Activated naive CD4-positive, alpha-beta T cell treated with anti-CD3 and anti-CD28 coated beads, Interleukin-2, amount 10 ng/mL, durations not matched to agents 7 days and 5 days (primary cell): ENCODE measurements at places on chromosomes 16 and 17.

- no peak for DNase-seq
Measured at GRCh38 chr16:89746043-89746442, 24.7 kb downstream of the ZNF276 start.

GRCh38 chr17:40577611-40578065 lies 12.4 kb upstream of the CCR7 start:
- DNase-seq, result peak; percentile 46

DNA sequence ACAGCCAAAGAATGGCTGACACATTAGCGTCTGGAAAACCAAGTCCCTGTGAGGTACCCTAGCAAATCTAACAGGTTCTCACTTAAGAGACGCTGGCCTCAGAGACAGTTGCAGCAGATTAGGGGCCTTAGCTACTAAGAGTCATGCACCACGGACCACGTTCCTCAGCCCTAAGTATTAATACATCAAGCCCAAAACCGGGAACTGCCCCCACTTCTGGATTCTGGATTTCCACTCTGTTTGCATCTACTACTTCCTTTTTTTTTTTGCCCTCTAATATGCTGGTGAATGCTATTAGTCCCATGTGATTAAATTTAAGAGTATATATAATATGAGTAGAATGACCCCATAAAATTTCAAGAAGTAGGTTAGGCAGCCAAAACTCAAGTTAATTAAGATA lies 775 bp upstream of the TERB1 start:
- no peak for DNase-seq

DNA sequence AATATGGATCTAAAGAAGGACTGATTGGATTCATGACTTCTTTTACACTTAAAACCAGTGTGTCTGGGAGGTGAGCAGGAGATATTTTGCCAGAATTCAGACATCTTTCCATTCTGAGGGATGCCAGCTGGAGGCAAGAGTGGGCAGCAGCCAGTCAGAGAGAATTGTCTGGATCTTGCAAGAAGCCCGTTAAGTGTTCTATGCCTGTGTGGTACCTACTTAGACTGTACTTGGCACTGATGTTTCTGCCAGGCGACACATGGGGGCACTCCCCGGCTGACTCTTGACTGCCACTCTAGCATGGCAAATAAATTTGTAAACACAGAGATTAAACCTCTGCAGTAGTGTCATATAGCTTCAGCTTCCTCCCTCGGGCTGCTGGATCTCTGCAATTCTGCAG lies 247.7 kb downstream of the UTP18 start:
- DNase-seq, result no peak

DNA sequence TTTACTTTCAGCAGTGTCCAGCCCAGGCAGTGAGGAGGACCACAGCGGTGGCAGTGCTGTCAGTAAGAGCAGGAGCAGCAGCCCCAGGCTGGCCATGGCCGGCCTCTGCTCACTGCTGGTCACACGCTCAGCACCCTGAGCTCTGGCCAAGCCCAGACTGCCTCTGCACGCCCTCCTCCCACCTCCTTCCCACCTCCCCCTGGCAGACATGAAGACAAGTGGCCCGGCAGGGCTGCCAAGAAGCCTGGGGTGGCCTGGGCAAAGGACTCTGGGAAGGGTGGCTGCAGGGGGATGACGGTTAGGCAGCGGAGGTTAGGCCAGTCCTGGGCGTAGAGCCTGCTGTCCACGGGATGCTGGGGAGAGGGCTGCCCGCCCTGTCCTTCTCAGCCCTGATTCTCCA lies at the start of gene C16orf89:
C16orf89 (minus strand) TSS at position 144 of the 400 bp plus-strand sequence; CDS start at position 96, 48 bp downstream.
- DNase-seq, result no peak

DNA sequence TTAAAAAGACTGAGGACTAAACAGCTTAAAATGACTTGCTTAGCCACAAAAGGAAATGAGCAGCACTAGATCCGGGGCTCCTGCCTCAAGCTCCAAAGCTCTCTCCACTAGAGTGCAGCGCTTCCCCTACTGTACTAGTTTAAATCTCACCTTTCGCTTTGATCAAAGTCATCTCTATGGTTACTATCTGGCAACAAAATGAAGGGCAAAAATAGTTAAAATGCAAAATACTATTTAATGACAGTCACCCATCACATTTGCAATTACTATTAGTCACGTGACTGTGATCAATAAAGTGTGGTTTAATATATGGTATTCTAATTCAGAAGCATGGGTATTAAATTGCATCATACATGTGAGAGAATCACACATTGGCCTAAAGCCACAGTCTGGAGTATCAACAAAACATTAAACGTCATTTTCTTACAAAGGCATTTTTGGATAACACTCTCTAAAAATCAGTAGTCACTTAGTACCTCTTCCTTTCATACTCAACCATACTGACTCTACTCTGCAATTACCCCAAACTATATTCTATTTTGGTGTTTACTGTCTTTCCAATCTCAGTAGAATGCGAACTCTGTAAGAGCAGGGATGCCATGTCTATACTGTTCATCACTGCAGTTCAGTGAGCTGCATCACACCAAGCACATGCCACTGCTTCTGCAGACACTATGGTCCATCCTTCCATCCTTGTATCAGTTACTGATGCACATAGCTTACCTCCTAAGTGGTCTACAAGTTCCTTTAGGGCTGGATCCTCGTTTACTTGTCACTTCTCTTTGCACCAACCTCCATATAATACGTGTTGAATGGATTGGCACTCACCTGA lies 6.2 kb downstream of the PSMD12 start:
- peak; percentile 70 for DNase-seq

DNA sequence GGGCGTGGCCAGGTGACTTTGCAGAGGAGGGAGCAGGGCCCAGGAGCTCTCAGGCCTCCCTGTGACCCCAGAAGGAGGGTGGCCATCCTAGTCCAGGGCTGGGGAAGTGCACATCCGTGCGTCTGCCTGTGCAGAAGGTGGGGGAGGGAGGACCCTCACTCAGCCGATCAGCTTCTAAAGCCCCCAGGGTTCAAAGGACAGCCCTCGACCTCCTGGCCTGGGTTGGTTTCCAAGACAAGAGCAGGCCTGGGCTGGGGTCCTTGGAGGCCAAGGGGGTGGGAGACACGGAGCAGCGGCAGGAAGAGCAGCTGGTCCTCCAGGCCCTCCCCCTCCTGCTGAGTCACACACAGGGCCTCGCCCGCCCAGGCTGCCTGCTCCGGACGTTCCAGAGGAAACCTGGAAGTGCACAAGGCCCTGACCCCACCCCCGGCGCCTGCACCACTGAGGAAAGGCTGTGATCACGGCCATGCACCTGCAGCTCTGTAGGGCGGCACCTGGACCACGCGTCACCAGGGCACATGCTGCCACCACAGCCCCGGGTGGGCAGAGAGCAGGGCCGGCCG lies 67.1 kb upstream of the ZNF469 start:
- no peak for DNase-seq

- no peak for DNase-seq
Measured at GRCh38 chr17:835263-835662, 53.1 kb downstream of the MRM3 start.

- DNase-seq, result no peak
Measured at GRCh38 chr16:84196101-84196500, 5.1 kb downstream of the ADAD2 start.

DNA sequence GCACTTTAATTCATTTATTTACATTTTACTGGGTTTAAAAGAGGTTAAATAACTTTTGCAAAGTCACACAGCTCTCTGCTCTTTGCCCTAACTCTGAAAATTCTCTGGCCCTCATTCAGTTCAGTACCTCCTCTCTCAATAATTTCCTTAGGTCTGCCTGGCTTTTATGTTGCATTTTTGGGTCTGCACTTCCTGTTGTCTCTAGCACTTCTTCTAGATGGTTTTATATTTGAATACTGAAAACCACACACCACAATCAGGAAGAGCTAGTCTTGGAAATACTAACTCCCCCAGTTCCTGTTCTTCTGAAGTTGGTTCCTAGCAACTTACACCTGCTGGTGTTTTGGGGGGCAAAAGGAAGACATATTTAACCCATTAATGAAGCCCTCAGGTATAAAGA lies 577.9 kb downstream of the HS3ST4 start:
- no peak for DNase-seq

- DNase-seq, result no peak
Measured at GRCh38 chr16:48562475-48562874, 47.5 kb downstream of the N4BP1 start.

DNA sequence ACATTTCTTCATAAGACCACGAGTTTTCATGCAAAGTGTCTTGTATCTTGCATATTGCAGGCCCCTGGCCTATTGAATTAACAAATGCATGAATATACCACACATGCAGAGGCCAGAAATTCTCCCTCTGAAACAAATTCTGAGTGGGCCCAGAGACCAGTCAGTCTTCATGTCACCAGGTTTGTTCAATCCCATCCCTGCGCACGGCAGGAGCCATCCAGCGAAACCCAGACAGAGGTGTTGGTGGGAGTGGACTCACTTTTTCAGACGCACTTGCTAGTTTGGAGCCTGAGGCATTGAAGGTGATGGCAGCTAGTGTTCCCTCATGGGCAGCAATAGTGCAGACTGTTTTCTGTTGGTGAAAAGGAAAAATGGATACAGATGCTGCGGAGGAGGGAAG lies 21.9 kb downstream of the WIPI1 start:
- DNase-seq, result no peak

DNA sequence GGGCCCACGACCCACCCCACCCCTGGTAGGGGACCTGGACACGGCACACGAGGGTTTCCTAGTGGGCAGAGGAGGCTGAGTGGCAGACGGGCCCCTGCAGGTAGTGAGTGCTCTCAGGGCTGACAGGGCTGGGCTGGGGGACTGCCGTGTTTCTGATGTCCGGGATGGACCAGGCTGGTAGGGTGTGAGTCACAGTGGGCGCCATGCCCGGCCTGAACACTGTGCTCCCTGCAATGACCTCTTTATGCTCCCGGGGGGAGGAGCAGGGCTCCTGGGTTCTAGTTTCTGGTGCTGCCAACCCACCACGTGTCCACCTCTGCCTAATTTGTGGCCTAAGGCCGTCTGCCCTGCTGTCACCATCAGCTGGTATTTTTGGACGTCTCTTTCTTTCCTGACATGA lies 26.3 kb downstream of the ARHGAP23 start:
- DNase-seq, result no peak

DNA sequence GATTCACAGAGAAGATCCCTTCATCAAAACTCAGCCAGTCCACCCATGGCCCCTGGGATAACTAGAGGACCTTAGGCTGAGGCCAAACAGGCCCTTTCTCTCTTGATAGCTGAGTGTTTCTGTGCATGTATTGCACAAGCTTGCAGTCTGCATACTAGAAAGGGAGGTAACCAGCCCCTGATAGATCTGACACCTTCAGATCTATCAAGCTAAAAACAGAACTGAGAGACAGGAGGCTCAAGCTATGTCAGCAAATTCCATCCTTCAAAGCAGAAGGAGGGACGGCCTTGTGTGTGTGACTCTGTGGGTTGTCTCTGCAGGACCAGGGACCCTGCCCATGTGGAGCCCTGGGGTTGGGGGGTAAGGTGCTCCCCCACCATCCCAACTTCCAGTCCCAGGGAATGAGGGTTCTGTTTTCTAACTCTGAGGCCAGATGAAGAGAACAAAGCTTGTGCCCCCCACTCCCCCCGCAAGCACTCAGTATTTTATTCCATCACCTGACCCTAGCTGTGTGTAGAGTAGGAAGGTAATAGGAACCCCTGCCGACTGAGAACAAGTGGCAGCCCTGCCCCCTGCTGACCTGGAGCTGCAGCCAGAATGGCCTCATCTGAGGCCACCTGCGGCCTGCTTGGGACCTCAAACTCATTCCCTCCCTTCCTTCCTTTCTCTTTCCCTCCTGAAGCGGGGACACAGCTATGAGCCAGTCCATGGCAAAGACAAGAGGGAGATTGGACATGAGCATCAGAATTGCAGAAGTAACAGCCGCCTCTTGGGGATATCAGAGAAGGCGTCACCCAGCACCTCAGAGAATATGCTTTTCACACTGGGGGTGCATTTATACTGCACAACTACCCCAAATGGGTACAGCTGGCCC lies 63.8 kb downstream of the SMPD3 start:
- DNase-seq, result no peak

GRCh38 chr17:68424861-68425260 lies 32.4 kb downstream of the WIPI1 start:
- DNase-seq, result no peak

GRCh38 chr16:84712801-84713775 lies 13.3 kb downstream of the USP10 start:
- no peak for DNase-seq

DNA sequence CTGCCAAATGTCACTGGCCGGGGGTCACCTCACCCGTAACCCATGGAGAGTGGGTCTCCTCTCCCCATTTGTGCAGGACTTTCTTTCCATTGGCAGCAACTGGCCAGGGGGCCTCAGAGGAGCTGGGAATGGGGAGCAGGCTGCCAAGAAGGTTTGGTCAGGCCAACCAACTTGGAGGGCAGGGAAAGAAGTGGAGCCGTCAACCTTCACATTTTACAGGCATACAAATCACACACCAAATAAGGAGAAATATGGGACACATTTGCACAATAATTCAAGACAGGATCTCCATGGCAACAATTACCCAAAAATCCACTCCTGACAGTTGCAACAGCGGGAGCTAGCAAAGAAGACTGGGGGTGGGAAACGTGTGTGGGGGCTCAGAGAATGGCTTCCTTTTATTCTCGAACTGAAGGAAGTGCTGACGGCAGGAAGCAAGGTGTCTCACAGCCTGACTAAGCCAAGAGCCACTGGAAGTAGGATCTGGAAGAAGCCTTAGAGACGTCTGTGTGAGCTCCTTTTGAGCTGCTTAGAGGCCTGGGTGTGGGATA lies 20.9 kb downstream of the RPRML start:
- DNase-seq, result no peak

GRCh38 chr16:30602616-30603277 lies 7.4 kb downstream of the ZNF689 start:
- no peak for DNase-seq

GRCh38 chr17:72631568-72631948 lies 460.9 kb downstream of the SLC39A11 start:
- no peak for DNase-seq

GRCh38 chr16:6335072-6335471 lies 997.6 kb upstream of the RBFOX1 start:
- no peak for DNase-seq

DNA sequence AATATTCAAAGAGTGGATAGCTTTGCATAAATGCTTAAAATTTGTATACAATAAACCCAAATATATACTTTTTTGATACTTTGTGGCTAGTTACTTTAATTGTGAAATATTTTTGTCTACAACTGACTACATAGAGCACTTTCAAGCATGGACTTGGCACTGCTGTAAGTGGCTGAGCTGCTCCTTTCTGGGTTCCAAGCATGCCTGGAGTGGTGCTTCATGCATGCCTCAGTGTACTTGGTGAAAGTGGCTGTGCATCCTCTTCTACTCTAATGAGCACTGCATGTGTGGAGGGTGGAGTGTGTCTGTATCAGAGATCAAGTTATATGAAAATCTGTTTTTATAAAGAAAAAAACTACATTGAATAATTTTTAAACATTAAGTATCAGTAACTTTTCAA lies 94.1 kb downstream of the OMG start:
- DNase-seq, result no peak
